ENCODE measurements at places on chromosomes 16 and 17.

DNA sequence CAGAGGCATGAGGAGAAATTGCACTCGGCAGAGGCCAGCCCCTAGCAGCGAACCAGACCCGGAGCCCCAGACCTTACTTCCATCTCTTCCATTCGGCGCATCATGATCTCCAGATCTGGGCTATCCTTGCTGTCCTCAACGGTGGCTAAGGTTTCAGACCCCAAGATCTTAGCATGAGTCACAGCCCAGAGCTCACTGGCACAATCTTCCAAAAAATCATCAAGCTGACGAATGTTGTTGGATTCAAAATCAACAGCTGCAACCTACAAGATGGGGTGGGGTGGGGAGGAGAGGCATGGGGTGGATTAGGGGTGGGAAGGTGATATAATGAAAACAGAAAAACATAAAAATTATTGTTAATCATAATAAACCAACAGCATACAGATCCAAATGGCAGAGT, 39.7 kb upstream of the PITPNM3 start:
- no peak for DNase-seq

GRCh38 chr17:72613396-72613795, 479.1 kb downstream of the SLC39A11 start:
- no peak for DNase-seq

DNA sequence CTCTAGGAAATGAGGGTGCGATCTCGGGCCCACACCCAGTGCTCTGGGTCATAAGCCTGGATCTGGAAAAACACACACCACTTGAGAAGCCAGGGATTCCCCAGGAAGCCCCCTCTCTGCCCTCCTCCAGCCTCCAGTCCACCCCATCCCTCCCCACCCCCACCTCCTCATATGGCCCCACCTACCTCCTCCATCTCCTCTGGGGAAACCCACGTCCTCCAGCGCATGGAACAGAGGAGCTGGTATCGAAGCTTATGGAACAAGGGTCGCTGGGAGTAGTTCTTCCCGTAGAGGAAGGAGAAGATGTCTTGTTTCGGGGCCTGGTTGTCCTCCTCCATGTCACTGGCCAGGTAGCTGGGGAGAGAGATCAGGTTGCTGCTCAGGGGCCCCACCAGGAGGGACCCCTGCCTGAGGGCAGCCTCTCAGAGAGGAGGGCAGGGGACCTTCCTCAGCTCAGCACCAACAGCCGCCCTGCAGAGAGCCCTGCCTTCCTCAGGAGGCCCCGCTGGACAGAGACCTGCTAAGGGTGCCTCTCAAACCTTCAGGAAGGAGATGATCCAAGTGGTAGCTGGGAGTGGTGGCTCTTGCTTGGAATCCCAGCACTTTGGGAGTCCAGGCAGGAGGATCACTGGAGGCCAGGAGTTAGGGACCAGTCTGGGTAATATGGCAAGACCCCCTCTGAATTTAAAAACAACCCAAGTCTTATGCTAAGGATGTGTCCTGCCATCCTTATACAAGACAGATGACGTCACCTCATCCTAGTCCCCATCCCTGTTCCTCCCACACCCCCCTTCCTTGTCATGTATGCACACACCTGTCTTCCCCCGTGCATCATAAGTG, 5.0 kb downstream of the SPDYE4 start:
- no peak for DNase-seq

DNA sequence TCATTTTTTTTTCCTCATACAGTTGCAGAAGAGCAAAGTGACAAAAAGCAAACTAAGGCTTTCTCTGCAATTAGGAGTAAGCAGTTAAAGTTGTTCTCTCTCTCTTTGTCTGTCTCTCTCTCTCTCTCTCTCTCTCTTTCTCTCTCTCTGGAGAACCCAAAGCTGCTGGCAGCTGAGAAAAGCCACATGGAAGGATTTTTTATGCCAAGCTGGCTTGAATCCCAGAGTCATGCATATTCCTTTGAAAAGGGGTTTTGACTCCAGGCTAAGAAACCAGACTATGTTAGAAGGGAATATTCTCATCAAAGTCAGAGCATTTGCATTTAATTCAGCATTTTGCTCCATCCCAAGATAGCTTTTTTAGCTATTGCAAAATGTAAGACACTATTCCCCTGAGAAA, 1114.2 kb upstream of the GOT2 start:
- no peak for DNase-seq

DNA sequence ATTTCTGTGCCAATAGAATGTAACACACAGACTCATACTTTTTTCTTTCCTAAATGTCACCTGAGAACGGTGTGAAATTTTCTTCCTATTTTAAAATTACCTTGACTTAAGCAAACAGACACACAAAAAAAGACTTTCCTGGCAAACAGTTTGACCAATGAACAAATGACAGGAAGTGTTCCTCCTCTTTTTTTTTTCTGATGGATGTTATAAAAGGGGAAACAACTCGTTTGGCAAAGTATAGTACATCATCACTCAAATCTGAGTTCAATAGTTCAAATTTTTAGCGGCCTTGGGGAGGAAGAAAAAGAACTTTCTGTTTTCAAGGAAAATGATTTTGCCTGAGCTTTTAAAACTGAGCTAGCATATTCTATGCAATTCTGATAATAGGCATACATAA, 19.8 kb downstream of the HS3ST3A1 start:
- DNase-seq, result no peak

DNA sequence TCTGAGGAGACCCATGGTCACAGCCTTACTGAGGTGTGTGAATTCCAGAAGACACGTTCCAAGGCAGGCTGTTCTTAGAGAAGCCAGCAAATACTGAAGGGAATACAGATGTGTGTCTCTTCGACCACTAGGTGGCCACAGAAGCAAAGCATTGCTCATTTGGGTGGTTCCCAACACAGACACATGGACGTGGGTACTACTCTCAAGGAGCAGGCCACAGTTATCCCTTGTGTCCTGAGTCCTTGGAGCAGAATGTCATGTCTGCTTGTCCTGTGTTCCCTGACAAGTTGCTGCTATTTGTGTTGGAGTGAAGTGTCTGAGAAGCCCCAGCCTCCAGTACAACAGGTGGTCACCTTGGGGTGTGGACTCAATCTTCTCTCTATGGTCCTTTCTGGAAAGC, 30.3 kb downstream of the HMOX2 start:
- peak; percentile 58 for DNase-seq

DNA sequence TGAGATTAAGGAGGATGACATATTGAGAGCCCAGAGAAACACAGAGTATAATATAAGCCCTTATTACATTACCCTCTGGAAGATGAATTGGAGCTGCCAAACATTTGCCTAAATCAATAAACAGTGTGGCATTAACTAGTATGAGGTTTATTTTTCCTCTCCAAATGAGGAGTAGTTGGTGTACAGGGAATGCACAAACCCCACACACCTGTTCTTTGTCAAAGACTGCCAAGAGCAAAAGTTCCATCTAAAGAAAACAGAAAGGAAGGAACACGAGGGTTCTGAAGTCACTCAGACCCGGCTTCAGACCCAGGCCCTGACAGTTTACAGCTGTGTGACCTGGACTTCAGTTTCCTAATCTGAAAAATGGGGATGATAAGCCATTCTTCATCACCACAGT, 138.1 kb downstream of the SHISA9 start:
- no peak for DNase-seq

GRCh38 chr17:77312786-77313599, 172.2 kb downstream of the SEC14L1 start:
- no peak for DNase-seq

GRCh38 chr17:58387834-58388233, 29.5 kb downstream of the RNF43 start:
- no peak for DNase-seq

DNA sequence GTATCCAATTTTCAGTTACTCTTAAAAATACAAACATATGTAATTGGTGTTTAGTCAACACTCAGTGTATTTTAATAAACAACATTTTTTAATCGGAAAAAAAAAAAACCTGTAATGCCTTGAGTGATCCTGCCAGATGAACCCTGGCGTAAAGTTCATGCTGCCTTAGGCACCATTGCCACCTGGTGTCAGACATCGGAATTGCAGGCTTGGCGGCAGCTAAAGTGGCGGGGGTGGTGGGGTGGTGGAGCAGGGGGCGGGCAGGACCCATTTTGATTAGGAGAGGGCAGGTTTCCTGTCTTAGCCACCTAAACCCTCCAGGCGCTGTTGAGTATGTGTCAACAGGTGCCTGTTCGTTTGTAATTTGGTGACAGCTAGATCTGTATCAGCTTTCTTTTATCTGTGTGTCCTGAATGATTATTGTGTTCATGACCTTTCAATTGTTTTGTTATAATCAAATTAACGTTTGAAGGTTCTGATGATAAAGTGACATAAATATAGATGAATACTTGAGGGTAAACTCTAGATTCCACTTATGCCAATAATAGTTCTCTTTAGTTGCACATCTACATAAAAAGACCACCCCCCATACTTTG, 588.7 kb downstream of the CDH13 start:
- peak; percentile 10 for DNase-seq

- no peak for DNase-seq
Measured at GRCh38 chr16:24801761-24802302, 43.9 kb upstream of the SLC5A11 start.

- DNase-seq, result no peak
Measured at GRCh38 chr16:81136390-81137335, 40.5 kb upstream of the GCSH start.

DNA sequence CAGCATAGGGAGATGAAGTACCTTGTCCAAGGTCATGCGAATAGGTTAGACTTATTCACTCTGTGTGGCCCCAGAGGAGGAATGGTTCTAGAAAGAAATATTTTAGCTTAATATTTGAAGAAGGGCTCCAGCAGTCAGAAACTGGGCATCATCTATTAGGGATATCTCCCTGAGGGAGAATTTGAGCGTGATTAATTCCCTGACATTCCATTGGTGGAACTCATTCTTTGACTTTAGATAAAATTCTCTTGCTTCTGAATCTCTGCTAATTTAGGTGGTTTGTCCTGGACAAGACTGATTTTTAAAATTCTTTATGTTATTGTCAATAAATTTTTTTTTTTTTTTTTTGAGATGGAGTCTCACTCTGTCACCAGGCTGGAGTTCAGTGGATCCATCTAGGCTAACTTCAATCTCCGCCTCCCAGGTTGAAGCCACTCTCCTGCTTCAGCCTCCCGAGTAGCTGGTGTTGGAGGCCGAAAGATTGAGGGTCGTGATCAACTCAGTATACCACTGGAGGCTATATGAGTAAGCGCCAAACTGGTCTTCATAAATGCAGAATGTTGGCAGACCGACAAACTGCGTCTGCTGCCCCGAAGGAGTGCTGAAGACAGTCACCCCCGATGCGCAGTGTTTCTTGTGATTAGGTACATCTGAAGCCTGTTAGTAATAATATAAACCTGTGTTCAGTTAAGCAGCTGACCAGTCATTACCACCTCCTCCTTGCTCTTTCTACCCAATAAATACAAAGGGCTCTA, 267.9 kb upstream of the HSBP1 start:
- DNase-seq, result no peak

Measured in Panc1 (cell line).